Mucosa of descending colon (tissue), 3 donors: ENCODE measurements at places on chromosomes 16 and 17. TPM values are rescaled to one million over a fixed set of nuclear protein-coding genes. Genes with fewer than 3 reads are reported as not detected.

ARHGDIG gene
- total RNA-seq: 1.9 TPM

KRTAP4-5 gene
- not detected for total RNA-seq

MAF gene
- total RNA-seq: 17.7 TPM

CSH2 gene
- not detected for total RNA-seq

HSD17B2 gene
- 45.5 TPM for total RNA-seq

CCL15 gene
- total RNA-seq: 19.8 TPM

ARHGAP23 gene
- 12.6 TPM for total RNA-seq

ODAD4 gene
- total RNA-seq: 2.1 TPM

TMC7 gene
- total RNA-seq: 12.4 TPM

SLC16A13 gene
- 6.6 TPM for total RNA-seq

DNA sequence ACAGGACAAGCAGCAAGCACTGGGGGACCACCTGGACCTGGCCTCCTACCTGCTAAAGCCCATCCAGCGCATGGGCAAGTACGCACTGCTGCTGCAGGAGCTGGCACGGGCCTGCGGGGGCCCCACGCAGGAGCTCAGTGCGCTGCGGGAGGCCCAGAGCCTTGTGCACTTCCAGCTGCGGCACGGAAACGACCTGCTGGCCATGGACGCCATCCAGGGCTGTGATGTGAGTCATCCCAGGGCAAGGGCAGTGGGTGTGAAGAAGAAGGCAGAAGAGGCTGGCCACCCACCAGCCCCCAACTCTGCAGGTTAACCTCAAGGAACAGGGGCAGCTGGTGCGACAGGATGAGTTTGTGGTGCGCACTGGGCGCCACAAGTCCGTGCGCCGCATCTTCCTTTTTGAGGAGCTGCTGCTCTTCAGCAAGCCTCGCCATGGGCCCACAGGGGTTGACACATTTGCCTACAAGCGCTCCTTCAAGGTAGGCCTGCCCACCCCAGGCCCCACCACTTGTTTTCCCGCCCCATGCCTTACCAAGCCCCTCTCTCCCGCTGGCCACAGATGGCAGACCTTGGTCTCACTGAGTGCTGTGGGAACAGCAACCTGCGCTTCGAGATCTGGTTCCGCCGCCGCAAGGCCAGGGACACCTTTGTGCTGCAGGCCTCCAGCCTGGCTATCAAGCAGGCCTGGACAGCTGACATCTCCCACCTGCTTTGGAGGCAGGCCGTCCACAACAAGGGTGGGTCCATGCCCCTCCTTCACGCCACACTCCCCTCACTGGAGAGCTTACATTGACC, 7.3 kb downstream of the PLEKHG4 start:
- DNase-seq: no peak

- DNase-seq: no peak
These were observed 6.3 kb downstream of the SOX8 start for GRCh38 chr16:987906-988305.

DNA sequence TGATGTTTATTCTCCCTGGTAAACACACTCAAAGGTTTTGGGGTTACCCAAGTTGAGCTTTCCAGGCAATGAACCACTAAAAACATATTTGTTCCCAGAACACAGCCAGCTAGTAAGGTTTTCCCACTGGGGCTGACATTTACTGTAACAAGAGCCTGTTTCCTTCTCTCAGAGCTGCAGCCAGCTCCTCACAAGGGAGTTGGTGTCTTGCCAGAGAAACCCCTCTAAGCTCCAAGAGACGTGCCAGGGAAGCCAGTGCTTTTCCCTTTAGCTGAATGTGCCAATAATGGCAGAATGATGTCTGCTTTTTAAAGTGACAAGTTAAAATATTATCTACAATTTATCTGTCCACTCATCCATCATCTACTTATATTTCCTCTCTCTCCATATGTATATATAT, 170.8 kb upstream of the RBFOX1 start:
- no peak for DNase-seq

DNA sequence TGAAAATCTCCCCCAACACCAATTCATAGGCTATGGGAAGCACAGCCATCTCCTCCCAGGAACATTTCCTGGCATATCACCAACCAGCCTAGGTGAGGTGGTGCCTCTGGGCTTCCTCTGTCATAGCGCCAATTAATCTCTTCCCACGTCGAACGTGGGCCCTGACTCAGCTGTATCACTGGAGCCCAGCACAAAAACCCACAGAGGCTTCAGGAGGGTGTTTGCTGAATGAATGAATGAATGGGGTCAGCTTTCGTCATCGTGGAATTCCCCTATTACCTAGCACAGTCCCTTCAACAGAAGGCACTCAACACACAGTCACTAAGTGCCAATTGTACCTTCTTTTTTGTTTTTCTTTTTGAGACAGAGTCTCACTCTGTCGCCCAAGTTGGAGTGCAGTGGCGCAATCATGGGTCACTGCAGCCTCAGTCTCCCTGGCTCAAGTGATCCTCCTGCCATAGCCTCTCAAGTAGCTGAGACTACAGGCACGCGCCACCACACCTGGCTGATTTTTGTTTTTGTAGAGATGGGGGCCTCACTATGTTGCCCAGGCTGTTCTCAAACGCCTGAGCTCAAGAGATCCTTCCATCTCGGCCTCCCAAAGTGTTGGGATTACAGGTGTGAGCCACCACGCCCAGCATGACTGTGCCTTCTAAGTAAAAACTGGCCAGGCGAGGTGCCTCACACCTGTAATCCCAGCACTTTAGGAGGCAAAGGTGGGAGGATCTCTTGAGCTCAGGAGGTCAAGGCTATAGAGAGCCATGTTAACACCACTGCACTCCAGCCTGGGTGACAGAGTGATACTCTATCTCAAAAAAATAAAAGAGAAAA, 4.1 kb downstream of the ZNF688 start:
- DNase-seq: peak; percentile 31

DNA sequence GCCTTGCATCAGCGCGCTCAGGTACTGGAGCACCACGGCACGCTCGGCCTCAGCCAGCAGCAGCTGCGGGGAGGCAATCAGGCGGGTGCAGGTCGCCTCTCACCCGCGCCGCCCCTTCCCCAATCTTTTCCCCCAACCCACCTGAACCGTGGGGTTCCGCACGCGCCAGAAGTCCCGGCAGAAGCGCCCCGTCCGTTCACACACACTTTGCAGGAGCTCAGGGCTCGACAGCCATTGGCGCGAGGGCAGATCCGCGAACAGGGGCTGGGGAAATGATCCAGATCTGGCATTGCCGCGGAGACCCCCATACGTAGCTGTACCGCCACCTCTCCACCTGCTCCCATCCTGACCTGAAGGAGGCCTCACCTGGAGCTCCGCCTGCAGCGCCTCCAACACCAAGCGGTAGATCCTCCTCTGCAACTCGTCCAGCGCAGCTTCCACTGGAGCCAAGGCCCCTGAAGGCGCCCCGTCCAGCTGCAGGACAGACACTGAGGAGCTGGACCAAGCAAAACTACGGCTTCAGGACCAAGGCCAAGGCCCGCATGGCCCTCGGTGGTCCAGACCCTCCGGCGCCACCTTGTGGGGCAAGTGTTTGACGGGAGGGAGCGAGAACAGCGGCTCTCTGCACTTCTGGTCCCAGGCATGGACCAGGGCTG, 1.4 kb upstream of the MATCAP1 start:
- peak; percentile 91 for DNase-seq

DNA sequence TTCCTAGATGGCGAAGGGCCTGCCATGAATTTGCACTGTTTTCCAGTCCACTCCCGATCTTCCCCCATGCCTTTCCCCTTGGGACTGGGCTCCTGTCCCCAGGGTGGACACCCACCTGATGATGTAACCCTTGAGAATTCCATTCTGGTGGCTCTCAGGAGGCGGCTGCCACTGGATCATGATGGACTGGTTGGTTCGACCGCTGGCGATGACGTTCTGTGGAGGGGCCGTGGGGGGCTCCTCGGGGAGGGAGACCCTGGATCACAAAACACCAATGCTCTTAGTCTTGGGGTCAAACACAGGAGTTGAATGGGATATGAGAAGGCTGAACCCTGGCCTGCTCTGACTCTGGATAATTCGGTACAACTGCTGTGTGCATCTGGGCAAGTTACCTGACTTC, 107.2 kb upstream of the CDC42EP4 start:
- no peak for DNase-seq

- DNase-seq: peak; percentile 22
These were observed 6.2 kb downstream of the IL32 start for GRCh38 chr16:3071655-3072054.

GRCh38 chr16:2836646-2837508, 6.8 kb downstream of the ZG16B start:
- no peak for DNase-seq

GRCh38 chr17:51814521-51814920, 344.0 kb downstream of the CA10 start:
- DNase-seq: peak; percentile 71

DNA sequence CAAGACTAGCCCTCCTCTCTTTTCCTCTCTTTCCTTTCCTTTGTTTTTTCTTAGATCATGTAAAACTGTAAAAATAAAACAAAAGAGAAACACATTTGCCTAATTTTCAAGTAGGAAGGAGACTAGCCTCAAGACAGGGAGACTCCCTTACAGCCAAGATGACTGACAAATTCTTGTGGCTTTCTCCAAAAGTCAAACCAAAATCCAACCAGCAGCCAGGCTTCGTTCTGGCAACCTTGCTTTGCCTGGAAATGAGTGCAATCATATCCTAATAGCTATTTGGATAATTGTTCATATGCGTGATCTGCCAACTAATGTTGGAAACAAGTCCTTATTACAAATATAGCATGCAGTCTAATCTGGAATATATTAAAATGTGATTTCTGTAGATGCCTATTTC, 868.9 kb upstream of the SOX9 start:
- no peak for DNase-seq

DNA sequence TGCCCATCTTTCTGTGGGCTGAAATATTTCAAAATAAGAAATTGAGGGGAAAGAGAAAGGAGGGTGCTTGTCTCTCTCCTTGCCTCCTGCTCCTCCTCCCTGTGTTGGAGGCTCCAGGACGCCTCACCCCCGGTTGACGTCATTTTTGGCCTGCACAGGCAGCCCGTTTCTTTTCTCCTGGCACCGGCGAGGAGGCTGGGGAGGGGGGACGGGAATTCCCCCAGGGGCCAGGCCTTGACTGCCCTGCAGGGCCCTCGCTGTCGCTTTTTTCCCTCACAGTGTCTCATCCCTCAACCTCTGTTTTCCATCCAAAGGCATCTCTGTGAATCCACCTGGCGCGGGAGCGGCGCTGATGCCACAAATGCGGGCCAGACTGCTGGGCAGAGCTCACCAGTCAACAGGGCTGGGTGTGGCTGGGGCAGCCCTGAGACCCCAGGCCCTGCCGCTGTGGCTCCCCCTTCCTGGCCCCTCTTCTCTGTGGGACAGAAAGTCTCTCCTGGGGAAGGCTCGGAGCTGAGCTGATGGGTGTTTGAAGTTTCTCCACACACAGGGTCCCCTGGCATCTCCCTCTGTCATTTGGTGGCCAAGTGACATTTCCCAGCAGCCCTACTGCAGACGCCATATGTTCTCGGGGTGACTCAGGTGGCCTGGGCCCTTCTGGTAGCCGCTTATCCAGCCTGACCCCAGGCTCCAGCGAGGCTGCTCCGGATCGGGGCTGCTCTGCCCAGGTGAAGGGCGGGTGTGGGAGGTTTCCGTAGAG, 16.0 kb downstream of the CENPX start:
- no peak for DNase-seq

DNA sequence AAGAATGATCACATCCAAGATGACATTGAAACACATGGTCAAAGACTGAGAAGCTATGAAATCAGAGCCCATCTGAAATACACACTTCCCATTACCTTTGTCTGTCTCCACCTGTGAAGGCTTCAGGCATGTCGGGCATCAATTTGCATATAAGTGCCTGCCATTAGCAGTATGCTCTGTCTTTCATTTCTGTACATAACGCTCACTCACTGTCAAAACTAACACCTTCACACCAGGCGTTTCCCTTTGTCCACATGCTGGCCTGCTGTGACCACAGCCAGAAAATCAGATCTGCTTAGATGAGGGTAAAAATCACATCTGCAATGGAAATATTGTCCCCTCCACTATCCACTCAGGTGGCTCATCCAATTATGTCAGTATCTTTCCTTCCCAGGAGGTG, 524.8 kb downstream of the TOX3 start:
- no peak for DNase-seq

GRCh38 chr16:70481929-70482536, 27.6 kb downstream of the FCSK start:
- no peak for DNase-seq

GRCh38 chr17:76585649-76586593, at the start of gene ST6GALNAC2:
Gene ST6GALNAC2 (minus strand): TSS chr17:76585860. CDS start chr17:76585808, 52 bp downstream.
- DNase-seq: peak; percentile 76

GRCh38 chr16:86231321-86231995, 278.9 kb upstream of the FOXF1 start:
- DNase-seq: no peak

GRCh38 chr17:62876673-62877405, 68.7 kb upstream of the MARCHF10 start:
- DNase-seq: no peak

DNA sequence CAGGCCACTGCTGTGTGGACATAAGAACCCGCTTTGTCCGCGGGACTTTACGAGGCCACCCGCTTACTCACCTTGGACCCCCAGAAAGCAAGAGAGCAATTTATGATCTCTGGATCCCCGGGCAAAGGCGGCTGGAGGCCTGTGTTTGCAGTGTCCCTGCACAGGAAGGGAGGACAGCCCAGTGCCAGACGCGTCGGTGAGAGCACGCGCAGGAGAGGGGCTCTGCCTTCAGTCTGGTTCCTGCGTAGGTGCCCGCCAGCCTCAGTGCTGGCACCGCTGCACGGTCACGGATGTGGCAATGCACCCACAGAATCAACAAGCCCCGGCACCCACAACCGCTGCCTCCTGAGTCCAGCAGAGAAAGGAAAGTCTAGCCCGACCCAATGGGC, 248.4 kb downstream of the C16orf95 start:
- DNase-seq: no peak

DNA sequence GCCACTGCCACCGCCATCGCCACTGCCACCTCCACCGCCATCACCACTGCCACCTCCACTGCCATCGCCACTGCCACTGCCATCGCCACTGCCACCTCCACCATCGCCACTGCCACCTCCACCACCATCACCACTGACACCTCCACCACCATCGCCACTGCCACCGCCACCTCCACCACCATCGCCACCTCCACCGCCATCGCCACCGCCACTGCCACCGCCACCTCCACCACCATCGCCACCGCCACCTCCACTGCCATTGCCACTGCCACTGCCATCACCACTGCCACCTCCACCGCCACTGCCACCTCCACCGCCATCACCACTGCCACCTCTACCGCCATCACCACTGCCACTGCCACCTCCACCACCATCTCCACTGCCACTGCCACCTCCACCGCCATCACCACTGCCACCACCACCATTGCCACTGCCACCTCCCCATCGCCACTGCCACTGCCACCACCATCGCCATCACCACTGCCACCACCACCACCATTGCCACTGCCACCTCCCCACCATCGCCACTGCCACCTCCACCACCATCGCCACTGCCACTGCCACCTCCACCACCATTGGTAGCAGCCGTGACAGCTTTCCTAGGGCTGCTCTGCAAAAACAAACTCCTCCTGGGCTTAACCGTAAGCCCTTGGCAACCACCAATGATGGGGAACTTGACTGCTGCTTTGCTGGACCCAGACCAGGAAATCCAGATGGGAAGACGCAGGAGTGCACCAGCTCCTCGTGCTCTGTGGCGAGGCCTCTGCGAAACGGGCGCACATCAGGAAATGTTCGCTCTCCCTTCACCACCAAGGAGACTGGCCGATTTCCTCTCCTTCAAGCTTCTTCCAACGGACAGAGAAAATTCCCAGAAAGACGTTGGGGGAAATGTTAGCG, 147.2 kb downstream of the RBFOX3 start:
- DNase-seq: no peak
